ENCODE measurements at places on chromosomes 2 and 18.

GRCh38 chr2:10408649-10409579 is 39.2 kb downstream of the ODC1 start:
- DNase-seq: peak; percentile 71

- no peak for DNase-seq
Observed at GRCh38 chr18:47746615-47747014, 183.8 kb downstream of the SMAD2 start.

DNA sequence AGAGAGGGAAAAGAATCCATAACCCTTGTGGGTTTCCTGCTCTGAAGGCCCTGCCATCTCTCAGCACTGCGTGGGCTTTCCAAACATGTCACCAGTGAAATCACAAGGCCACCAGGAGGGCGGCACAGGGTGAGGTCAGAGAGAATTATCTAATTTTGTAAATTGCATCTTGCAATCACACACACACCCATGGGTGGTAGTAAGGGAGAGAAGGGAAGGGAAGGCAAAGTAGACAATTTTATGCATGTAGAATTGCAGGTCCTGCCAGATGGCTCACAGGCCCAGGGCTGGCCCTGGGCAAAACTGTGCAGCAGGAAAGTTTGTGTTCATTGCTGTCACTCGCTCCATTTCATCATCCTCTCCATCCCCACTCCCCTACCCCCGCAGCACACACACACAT is 21.0 kb upstream of the ZBTB7C start:
- DNase-seq: no peak

DNA sequence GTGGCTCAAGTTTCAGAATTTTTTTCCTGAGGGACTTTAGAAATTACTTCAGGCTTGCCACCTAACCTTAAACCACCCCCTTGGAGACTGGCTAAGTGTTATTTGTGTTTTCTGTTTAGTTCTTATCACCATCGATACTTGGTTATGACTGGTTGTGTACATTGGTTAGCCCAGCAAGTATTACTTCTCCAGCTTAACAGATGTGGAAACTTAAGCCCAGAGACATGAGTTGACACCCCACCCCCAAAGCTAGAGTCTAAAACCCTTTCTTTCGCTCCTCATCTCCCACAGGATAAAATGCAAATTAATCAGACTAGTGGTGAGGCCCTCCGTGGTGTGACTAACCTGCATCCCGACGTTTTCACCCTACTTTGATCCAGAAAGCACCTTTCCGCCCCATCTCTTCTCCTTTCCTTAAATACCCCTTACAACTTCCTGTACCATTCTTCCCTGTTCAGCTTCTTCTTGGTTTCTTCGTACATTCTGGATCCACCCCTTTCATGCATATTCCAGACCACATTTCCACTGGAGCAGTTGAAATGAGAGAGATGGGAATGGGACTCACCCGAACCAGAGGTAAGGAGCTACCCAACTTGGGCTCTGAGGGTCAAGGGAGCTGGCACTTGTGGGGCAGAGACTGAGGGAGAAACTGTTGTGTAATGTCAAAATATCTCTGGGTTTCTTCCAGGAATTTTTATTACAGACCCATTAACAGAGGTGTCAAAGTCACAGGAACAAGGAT is 819 bp upstream of the MAP3K2 start:
- no peak for DNase-seq

GRCh38 chr18:36427831-36428230 is 130.3 kb downstream of the FHOD3 start:
- no peak for DNase-seq

DNA sequence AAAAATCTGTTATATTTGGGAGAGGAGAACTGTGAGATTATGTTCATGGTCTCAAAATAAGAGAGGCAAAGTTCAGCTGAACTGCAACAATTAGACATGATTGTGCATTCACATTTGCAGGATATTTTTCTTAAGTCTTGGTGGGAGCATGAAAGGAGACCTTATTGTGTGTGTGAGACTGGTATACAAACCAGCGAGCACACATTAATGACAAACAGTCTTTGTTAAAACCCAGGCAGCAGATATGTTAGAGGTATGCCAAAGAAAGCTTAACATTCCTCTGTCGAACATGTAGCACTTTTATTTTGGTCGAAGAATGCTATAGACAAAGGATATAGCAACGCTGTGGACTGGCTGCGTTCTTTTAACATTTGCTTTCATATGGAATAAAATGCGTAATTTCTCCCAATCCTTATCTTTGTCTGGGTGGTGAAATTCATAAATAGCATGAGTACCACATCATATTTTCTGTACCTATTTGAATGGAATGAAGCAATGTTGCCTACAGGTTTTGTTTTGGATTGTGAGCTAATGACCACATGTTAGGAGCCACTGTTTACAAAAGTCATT is 88.4 kb downstream of the ICOS start:
- no peak for DNase-seq

DNA sequence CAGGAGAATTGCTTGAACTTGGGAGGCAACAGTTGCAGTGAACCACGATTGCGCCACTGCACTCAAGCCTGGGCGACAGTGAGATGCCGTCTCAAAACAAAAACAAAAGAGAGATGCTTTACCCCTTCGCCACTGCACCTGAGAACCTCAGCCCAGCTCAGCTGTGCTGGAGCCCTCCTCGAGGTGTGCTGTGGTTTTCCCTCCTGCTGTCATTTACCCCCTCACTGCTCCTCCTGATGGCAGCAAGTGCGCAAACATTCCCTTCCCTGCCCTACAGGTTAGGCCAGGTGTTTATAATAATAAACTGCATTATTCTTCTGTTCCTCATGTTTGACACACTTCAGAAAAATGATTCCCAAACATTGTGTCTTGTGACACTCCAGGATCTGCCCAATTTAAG is 8.4 kb downstream of the FBXO36 start:
- DNase-seq: no peak

GRCh38 chr18:75915941-75916623 is 488.6 kb upstream of the SMIM21 start:
- DNase-seq: no peak

DNA sequence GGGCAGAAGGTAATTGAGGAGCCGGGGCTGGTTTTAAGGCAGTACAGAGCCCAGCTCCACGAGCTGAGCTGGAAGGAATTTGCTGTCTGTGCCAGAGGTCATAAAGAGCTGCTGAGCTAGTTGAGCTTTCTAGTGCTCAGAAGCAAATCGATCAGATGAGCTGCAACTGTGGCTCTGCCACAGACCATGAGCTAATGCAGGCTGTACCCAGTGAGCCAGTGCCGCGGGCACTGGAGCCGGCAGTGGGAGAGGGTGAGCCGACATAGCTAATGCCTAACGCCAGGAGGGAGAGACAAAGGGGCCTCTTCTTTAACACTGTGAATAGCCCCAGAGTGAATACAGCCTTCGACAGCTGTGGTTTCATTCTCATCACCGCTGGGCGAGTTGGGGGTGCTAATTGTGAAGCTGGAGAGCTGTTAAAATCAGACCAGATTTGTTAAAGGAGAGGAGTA is 410.1 kb upstream of the TCF4 start:
- DNase-seq: no peak

DNA sequence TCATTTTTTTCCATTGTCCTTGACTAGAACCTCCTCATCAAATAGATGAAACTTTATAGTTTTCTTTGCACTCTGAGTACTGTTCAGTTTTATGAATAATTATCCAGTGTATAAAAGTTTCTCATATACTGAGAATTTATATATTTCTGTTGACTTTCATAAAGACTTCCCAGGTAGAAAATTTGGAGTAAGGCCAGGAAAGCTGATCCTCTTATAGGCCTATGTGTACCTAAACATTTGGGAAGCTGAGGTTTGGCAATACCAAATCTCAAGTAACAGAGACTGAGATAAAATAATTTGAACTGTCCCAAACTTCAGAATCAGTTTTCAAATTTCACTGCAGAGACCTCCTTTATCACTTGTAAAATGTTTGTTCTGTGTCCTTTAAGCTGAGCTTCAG is 43.4 kb downstream of the CCDC102B start:
- DNase-seq: no peak

- no peak for DNase-seq
Observed at GRCh38 chr2:237968048-237968862, 1.4 kb downstream of the UBE2F start.

- DNase-seq: no peak
Observed at GRCh38 chr2:65350651-65351056, 81.7 kb downstream of the SPRED2 start.

Data from HAP-1 (cell line).